Panc1 (cell line): ENCODE measurements at places on chromosomes 3 and 15. TPM values are rescaled to one million over a fixed set of nuclear protein-coding genes. Genes with fewer than 3 reads are reported as not detected.

Gene LTK
- not detected for total RNA-seq

Gene WDR76
- total RNA-seq, result 40.0 TPM

Gene RAF1
- total RNA-seq, result 68.8 TPM

Gene RBP2
- total RNA-seq, result not detected

Gene MNS1
- 3.8 TPM for total RNA-seq

GRCh38 chr15:87752250-87752951 is 504.1 kb downstream of the NTRK3 start:
- no peaks in the 10 kb centered on the region for H3K36me3 ChIP-seq
- DNase-seq, result no peak
- no peak overlapping the region for H3K27ac ChIP-seq

- H3K4me1 ChIP-seq, result no peaks in the 10 kb centered on the region
- H3K27me3 ChIP-seq, result no peaks in the 10 kb centered on the region
- DNase-seq, result no peak
Measured at GRCh38 chr3:115525731-115526130, 97.6 kb upstream of the GAP43 start.

GRCh38 chr3:50580683-50581458 is 11.5 kb downstream of the HEMK1 start:
- H3K36me3 ChIP-seq, result no peaks in the 10 kb centered on the region
- H3K27ac ChIP-seq, result no peak overlapping the region
- no peaks in the 10 kb centered on the region for H3K4me1 ChIP-seq
- H3K4me3 ChIP-seq, result no peak overlapping the region
- no peaks in the 10 kb centered on the region for H3K27me3 ChIP-seq
- DNase-seq, result no peak

DNA sequence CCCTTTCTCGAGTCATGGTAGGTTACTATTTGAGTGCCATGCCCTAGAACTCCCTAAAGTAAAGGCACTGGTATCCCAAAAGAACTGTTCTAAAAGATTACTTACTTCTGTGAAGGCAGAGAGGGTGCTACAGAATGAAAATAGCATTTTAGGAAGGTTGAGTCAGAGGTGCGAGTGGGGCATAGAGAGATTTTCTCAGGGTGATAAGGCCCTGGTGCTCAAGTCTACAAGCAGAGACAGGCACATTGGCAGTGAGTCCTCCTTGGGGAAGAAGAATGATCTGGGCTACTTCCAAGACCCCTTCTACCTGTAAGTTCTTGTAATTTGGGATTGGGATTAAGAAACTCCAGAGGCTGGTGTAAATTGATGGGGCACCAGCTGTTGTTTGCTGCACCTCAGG is 96.7 kb downstream of the AKAP13 start:
- H3K36me3 ChIP-seq, result no peaks in the 10 kb centered on the region
- H3K27me3 ChIP-seq, result no peaks in the 10 kb centered on the region

DNA sequence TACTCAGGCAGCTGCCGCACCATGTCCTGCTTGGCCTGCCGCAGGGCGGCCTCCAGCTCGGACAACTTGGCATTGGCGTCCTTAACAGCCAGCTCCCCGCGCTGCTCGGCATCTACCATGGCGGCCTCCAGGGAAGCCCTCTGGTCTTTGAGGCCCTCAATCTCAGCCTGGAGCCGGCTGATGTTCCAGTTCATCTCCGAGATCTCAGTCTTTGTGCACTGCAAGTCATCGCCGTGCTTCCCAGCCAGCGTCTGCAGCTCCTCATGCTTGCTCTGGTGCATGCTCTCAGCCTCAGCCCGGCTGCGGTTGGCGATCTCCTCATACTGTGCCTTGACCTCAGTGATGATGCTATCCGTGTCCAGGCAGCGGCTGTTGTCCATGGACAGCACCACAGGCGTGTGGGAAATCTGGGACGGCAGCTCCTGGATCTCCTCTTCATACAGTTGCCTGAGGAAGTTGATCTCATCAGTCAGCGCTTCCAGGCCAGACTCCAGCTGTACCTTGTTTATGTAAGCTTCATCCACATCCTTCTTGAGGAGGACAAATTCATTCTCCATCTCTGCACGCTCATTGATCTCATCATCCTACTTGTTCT is 15.5 kb upstream of the PSTPIP1 start:
- no peaks in the 10 kb centered on the region for H3K27me3 ChIP-seq
- H3K36me3 ChIP-seq, result no peaks in the 10 kb centered on the region
- H3K27ac ChIP-seq, result no peak overlapping the region
- H3K4me3 ChIP-seq, result no peak overlapping the region

- H3K27ac ChIP-seq, result no peak overlapping the region
- DNase-seq, result no peak
- H3K36me3 ChIP-seq, result no peaks in the 10 kb centered on the region
- H3K4me3 ChIP-seq, result no peak overlapping the region
- no peaks in the 10 kb centered on the region for H3K4me1 ChIP-seq
- H3K27me3 ChIP-seq, result no peaks in the 10 kb centered on the region
Measured at GRCh38 chr3:58414538-58415197, 19.0 kb downstream of the PDHB start.

DNA sequence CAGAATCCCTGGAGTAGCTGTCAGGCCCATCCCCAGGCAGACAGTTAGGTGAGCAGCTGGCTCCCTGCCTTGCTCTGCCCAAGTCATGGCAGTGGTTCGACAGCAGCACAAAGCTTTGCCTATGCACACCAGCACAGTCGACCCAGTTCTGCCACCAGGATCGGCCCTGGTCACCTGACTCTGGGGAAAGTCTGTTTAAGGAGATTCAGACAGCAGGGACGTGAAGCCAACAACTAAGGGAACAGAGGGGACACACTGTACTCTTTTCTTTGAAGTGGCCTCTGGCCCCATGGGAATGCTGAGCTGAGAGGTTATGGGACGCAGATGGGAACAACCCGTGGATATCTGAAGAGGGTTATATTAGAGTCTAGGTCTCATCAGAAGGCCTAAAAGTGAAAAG is 134.8 kb downstream of the CHDH start:
- no peaks in the 10 kb centered on the region for H3K27me3 ChIP-seq
- no peaks in the 10 kb centered on the region for H3K36me3 ChIP-seq
- no peak overlapping the region for H3K4me3 ChIP-seq
- no peak overlapping the region for H3K27ac ChIP-seq
- DNase-seq, result no peak

- H3K4me3 ChIP-seq, result no peak overlapping the region
- H3K27me3 ChIP-seq, result no peaks in the 10 kb centered on the region
- H3K36me3 ChIP-seq, result no peaks in the 10 kb centered on the region
Measured at GRCh38 chr3:71264840-71265239, 318.7 kb downstream of the FOXP1 start.

GRCh38 chr3:79329154-79329553 is 438.6 kb downstream of the ROBO1 start:
- no peak overlapping the region for H3K4me3 ChIP-seq
- H3K27ac ChIP-seq, result no peak overlapping the region
- no peaks in the 10 kb centered on the region for H3K36me3 ChIP-seq
- no peaks in the 10 kb centered on the region for H3K27me3 ChIP-seq
- no peaks in the 10 kb centered on the region for H3K4me1 ChIP-seq
- no peak for DNase-seq

- no peaks in the 10 kb centered on the region for H3K27me3 ChIP-seq
- H3K4me1 ChIP-seq, result peaks cover 12% of the 10 kb centered on the region; the same call in 1 of the 2 replicates
- no peaks in the 10 kb centered on the region for H3K36me3 ChIP-seq
- no peak overlapping the region for H3K27ac ChIP-seq
Measured at GRCh38 chr15:101445562-101446517, 43.7 kb downstream of the PCSK6 start.

DNA sequence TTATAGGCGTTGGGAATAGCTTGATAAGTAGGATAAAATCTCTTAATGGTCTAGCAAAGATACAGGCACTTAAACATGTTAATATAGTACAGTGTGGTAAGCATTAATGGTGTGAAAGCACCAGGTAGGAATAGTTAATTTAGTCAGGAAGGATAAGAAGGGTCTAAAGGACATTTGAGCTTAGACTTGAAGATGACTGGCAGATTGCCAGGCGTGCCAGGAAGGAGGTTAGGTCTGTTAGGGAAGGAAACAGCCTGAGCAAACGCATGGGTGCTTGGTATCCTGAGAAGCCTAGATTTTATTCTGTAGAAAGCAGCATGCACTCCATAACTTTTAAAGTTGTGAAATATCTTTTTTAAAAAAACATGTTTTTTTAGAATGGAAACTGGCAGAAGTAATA is 17.7 kb downstream of the SEC62 start:
- H3K27me3 ChIP-seq, result no peaks in the 10 kb centered on the region
- H3K27ac ChIP-seq, result no peak overlapping the region
- no peaks in the 10 kb centered on the region for H3K4me1 ChIP-seq
- H3K4me3 ChIP-seq, result no peak overlapping the region
- DNase-seq, result no peak
